ENCODE measurements at places on chromosomes 11 and 22.

- no peak for DNase-seq
These were observed 79.0 kb downstream of the ABTB2 start for GRCh38 chr11:34278693-34279297.

DNA sequence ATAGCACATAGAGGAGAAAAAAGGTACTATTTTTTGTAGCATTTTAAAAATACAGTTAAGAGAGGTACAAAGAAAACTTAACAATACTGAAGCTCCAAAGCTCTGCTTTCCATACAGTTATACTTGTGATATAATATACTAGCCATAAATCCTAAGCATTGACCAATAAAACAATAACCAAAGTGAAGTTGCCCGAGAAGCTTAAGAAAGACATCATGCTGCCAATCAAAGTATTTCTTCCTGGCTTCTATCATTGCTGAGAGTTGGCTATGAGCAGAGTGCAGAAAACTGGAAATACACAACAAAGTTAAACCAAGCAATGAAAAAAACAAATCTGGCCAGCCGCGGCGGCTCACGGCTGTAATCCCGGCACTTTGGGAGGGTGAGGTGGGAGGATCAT lies 84.2 kb downstream of the RBFOX2 start:
- no peak for DNase-seq

- no peak for DNase-seq
These were observed 58.4 kb downstream of the EFCAB6 start for GRCh38 chr22:43753688-43754087.

DNA sequence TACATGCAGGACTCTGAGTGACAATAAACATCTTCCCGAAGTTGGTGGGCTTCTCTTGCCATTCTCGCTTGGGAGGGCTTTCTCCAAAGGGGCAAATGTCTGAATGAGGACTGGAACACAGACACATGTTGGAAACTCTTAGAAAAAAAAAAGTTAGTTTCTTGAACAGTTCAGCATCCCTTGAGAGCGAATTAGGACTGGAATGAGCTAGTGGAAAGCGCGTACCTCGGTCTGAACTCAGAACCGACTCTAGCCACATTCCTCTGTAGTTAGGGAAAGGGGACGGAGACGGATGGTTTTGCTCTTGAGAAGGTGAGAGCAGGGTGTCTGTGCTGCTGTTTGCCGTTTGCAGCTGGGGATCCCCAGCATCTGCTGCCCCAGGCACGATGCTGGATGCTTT lies 517.3 kb downstream of the TBC1D22A start:
- no peak for DNase-seq

GRCh38 chr11:133911171-133911570 lies 45.6 kb downstream of the IGSF9B start:
- no peak for DNase-seq

GRCh38 chr11:34513682-34514449 lies at the start of gene ELF5:
Gene ELF5, minus strand, starts transcription at chr11:34513794. Its CDS starts 8,045 bp downstream, at chr11:34505749.
- DNase-seq: no peak

- no peak for DNase-seq
These were observed 44.6 kb downstream of the APOL1 start for GRCh38 chr22:36297568-36297967.

DNA sequence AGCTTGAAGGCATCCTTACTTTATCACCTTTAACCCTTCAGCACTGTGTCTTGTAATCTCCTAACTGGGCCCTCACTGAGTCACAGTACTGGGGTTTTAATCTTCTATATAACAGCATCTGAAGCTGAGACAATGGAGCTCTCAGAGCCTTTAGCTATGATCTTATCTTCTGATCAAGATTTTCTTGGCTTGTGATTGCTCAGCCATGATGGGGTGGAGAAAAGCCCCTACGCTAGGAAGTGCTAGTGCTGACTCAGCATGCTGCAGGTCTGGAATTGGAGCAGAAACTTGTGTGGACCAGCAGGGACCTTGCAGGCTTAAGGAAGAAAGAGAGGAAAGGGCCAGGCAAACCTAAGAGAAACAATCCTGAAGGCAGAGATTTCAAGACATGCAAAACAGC lies 71.7 kb upstream of the EED start:
- no peak for DNase-seq

- DNase-seq: no peak
These were observed 107.5 kb downstream of the PKNOX2 start for GRCh38 chr11:125272092-125272491.

- DNase-seq: no peak
These were observed 42.3 kb downstream of the CASP12 start for GRCh38 chr11:104855965-104856364.

DNA sequence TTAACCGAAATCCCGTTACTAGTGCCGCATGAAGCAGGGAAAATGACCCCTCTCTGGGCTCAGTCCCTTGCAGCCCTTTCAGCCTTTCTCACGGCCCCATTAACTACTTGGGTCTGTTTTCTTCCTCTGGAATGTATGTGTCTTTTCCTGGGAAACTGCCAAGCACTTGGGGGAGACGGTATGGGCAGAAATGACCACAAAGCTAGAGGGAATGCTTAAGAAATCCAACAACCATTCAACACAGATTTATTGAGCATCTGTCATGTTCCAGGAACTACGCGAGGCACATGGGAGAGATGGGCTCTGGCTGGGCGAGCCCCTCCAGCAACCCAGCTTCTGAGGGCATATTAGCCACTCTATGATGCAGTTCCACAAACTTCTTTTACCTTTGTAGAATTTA lies 462.6 kb downstream of the BUD13 start:
- no peak for DNase-seq

GRCh38 chr11:122213171-122213570 lies 97.2 kb upstream of the BLID start:
- no peak for DNase-seq

- DNase-seq: no peak
These were observed 251.9 kb downstream of the ST3GAL4 start for GRCh38 chr11:126607374-126607773.

DNA sequence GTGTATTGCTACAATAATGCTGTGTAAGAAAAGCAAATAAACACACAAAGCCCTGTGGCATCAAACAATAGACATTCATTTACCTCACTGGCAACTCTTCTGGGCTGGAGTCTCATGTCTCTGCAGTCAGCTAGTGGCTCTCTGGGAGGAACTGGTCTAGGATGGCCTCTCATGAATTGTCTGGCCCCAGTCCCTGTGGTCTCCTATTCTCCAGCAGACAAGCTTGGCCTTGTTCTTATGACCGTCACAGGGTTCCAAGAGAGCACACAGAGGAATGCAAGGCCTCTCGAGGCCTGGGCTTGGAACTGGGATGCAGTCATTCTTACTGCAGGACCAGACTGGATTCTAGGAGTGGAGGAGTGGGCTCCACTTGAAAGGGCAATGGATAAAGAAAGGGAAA lies 141.2 kb upstream of the NTM start:
- DNase-seq: no peak

DNA sequence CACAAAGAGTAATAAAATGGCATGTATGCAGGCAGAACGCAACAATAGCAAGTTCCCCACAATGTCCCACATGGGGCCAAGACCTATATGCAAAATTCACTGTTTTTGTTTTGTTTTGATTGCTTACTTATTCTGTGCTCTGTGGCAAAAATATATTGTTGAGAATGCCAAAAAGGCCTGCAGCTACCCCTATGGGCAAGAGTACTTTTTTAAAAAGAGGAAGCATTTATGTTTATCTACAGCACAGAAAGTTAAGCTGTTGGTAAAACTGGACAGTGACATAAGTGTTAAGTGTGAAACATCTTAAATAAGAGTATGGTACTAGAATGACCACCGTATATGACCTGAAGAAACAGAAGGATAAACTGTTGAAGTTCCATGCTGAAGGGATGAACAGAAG lies 301.9 kb upstream of the ZC3H12C start:
- DNase-seq: no peak

DNA sequence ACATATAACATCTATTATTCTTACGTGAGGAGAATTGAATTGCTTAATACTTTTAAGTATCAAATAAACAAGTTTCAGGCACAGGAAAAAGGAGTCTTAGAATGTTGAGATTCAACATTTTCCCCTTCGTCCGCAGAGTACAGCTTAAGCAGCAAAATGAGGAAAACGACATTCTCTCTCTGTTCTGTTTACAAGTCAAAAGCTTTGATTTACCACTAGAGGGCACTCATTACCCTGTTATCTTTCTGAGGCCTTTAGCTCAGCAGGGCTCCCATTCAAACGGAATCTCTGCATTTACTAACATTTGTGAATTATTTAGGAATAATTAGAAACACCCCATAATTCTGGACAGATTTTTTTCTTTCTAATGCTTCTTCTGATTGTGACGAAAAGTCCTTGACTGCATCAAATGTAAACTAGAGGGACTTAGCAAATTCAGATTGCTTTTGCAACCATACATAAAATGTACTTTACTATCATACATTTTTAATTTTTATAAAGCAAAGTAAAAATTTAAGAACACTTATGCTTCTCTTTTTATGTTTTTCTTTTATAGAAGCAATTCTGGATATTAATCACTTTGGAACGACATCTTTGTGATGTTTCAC lies 75.0 kb downstream of the JRKL start:
- no peak for DNase-seq

- DNase-seq: no peak
These were observed 33.4 kb upstream of the EIF3D start for GRCh38 chr22:36562261-36562835.

DNA sequence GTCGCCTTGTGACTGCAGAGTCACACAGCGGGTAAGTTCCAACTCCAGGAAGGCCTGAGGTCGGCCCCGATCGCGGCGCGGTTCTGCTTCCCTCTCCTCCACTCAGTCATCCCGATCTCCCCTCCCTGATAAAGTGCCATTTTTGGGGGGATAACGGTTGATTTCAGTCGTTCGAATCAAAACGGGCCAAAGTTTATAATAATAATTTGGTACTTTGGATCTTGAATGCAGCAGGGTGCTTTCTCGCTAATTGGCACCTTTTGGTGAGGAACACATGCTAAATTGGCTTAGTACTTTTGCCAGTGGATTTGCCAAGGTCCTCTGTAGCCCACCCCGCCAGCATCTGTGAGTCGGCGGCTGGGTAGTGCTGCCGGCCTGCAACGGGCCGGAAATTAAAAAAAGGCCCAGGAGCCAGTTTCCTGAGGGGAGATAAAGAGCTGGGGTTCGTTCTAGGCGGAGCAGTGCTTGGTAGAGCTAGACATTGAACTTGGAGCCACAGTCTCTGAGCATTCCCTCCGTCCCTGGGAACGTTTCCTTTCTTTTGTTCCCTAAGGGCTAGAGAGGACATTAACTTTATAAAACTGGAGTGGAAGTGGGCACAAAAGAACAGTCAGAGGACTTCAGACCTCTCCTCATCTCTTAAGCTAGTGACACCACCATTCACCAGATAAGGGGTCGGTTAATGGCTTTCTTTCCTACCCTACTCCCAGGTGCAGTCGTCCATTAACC lies 997 bp downstream of the UBE2L3 start:
- DNase-seq: no peak

All from effector CD4-positive, alpha-beta T cell (primary cell).